MCF 10A (cell line): ENCODE measurements at places on chromosomes 12 and 14.

- H3K4me1 ChIP-seq = no peaks in the 10 kb centered on the region
- peaks cover 45% of the 10 kb centered on the region for H3K36me3 ChIP-seq
- H3K4me3 ChIP-seq = no peak overlapping the region
- DNase-seq = no peak
- H3K27me3 ChIP-seq = no peaks in the 10 kb centered on the region
- no peak overlapping the region for H3K27ac ChIP-seq
Observed at GRCh38 chr14:69780952-69781351, 14.0 kb downstream of the SRSF5 start.

DNA sequence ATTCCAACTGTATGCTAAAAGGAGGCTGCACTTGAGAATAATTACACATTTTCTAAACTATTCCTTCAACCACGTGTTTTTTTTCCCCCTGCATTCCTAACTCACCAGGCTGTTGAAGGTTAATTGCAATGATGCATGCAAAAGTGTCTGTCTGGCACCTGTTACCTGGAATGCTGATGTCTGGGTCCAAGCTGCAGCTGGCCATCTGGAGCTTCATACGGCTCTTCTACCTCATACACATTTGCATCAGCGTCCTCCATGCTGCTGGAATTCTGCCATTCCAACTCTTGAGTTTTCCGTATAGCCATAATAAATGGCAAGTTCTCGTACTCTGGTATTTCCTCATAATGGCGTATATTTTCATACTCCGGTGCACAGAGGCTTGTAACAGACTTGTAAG is 8.6 kb downstream of the FGD6 start:
- H3K27ac ChIP-seq = no peak overlapping the region
- no peaks in the 10 kb centered on the region for H3K27me3 ChIP-seq
- no peak for DNase-seq
- H3K36me3 ChIP-seq = peaks cover 20% of the 10 kb centered on the region
- H3K4me1 ChIP-seq = peaks cover 27% of the 10 kb centered on the region

- no peak overlapping the region for H3K4me3 ChIP-seq
- H3K27me3 ChIP-seq = no peaks in the 10 kb centered on the region
- no peak overlapping the region for H3K27ac ChIP-seq
- no peaks in the 10 kb centered on the region for H3K36me3 ChIP-seq
- H3K4me1 ChIP-seq = no peaks in the 10 kb centered on the region
Observed at GRCh38 chr12:107529991-107530390, 155.6 kb upstream of the PWP1 start.

DNA sequence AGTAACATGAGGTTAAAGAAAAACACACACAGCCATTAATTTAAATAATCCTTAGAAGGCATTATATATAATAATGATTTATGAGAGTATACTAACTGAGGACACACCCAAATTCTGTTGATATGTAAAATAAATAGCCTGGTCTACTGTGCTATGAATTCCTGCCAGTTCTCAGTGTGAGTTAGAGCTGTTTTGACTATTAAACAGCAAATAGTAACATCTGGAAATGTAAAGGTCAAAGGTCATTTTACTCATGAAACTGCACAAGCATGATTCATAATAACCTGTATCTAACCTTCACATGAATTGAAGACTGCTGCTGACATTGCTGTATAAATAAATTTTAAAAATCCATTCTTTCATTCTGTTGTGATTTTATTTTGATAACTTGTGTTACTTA is 966.7 kb downstream of the SLC6A15 start:
- no peak overlapping the region for H3K27ac ChIP-seq
- peaks cover 5% of the 10 kb centered on the region for H3K4me1 ChIP-seq
- no peaks in the 10 kb centered on the region for H3K27me3 ChIP-seq
- H3K36me3 ChIP-seq = no peaks in the 10 kb centered on the region

- H3K27me3 ChIP-seq = no peaks in the 10 kb centered on the region
- peak overlapping the region; percentile 78 for H3K4me3 ChIP-seq
- peak overlapping the region; percentile 99 for H3K27ac ChIP-seq
- DNase-seq = peak; percentile 95
- peaks cover 39% of the 10 kb centered on the region for H3K36me3 ChIP-seq
Observed at GRCh38 chr12:121799842-121800693, 3.7 kb upstream of the SETD1B start.

DNA sequence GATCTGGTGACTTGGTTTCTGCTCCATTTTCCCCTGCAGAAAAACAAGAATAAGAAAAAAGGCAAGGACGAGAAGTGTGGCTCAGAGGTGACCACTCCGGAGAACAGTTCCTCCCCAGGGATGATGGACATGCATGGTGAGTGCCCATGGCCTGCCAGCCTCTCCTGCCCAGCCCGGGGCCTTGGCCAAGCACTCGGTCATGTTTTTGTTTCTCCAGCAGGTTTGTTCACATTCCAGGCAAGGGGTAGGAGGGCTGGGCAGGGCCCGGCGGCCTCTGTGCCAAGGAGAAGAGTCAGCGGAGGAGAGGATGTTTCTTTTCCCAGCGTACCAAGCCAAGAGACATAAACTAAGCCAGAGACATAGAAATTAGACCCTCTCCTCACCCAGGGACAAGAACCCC is 13.6 kb downstream of the BCL7A start:
- H3K36me3 ChIP-seq = peaks cover 43% of the 10 kb centered on the region
- H3K4me3 ChIP-seq = peak overlapping the region; percentile 28
- no peak for DNase-seq

DNA sequence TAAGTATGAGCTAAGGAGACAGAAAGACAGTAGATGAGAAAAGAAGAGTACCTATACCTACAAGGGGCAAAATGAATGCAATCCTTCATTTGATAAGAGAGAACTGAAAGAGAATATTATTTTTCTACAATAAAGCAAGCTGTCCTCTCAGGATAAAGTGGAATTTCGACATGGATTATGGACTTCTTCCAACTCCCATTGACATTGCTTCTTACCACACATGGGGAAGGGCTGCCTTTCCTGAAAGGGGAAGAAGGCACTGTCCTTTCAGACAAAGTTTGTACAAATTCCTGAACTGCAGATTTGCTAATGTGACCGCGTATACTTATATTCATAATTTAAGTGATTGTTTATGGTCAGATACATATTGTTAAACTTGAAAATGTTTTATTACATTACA is 4.3 kb upstream of the HEBP1 start:
- no peak overlapping the region for H3K27ac ChIP-seq
- DNase-seq = peak; percentile 49
- no peaks in the 10 kb centered on the region for H3K27me3 ChIP-seq

GRCh38 chr14:31207755-31208545 is at the start of gene HECTD1:
Gene HECTD1, minus strand, starts transcription at chr14:31207793. Its CDS starts 1,857 bp downstream, at chr14:31205936.
- peaks cover 6% of the 10 kb centered on the region for H3K4me1 ChIP-seq
- peak; percentile 77 for DNase-seq
- H3K4me3 ChIP-seq = peak within 1 kb of the TSS; percentile 89
- no peaks in the 10 kb centered on the region for H3K27me3 ChIP-seq

DNA sequence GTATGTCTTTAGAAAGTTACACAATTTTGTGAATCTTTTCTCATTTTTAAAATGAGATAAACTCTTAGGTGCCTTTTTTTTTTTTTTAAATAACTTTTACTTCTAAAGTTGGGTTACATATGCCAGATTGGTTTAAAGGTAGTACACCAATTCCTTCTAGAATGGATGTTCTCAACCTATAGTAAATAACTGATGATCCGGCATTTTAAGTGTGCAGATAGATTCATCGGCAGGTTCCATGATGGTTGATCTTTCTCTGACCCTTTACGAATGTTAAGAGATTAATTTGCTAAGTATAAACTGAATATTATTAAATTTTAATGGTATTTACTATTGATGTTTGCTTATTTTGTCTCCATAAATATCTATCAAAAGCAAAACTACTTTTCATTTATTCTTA is 8.3 kb downstream of the AP5M1 start:
- H3K36me3 ChIP-seq = peaks cover 60% of the 10 kb centered on the region
- no peaks in the 10 kb centered on the region for H3K4me1 ChIP-seq
- no peak overlapping the region for H3K27ac ChIP-seq

GRCh38 chr14:78399316-78399889 is 229.2 kb downstream of the NRXN3 start:
- peak; percentile 43 for DNase-seq
- H3K4me1 ChIP-seq = peaks cover 6% of the 10 kb centered on the region
- H3K4me3 ChIP-seq = no peak overlapping the region
- H3K27me3 ChIP-seq = no peaks in the 10 kb centered on the region
- H3K36me3 ChIP-seq = no peaks in the 10 kb centered on the region

- peaks cover 10% of the 10 kb centered on the region for H3K27me3 ChIP-seq
- peaks cover 24% of the 10 kb centered on the region for H3K4me1 ChIP-seq
- no peaks in the 10 kb centered on the region for H3K36me3 ChIP-seq
- H3K4me3 ChIP-seq = no peak overlapping the region
- DNase-seq = no peak
Observed at GRCh38 chr12:66598079-66598478, 80.8 kb downstream of the GRIP1 start.

- no peaks in the 10 kb centered on the region for H3K4me1 ChIP-seq
- no peaks in the 10 kb centered on the region for H3K27me3 ChIP-seq
- no peak overlapping the region for H3K4me3 ChIP-seq
- H3K36me3 ChIP-seq = no peaks in the 10 kb centered on the region
- peak; percentile 0 for DNase-seq
Observed at GRCh38 chr12:118850244-118850825, 131.0 kb upstream of the SRRM4 start.

GRCh38 chr12:19382111-19382526 is 57.2 kb upstream of the AEBP2 start:
- H3K4me3 ChIP-seq = no peak overlapping the region
- peaks cover 28% of the 10 kb centered on the region for H3K36me3 ChIP-seq
- peak overlapping the region; percentile 46 for H3K27ac ChIP-seq
- no peaks in the 10 kb centered on the region for H3K4me1 ChIP-seq
- no peaks in the 10 kb centered on the region for H3K27me3 ChIP-seq
- peak; percentile 76 for DNase-seq

GRCh38 chr12:53626702-53627169 is 554 bp upstream of the ATF7 start:
- H3K27me3 ChIP-seq = no peaks in the 10 kb centered on the region
- H3K27ac ChIP-seq = peak overlapping the region; percentile 89
- H3K4me1 ChIP-seq = peaks cover 18% of the 10 kb centered on the region
- DNase-seq = no peak
- no peaks in the 10 kb centered on the region for H3K36me3 ChIP-seq

GRCh38 chr12:103880299-103881142 is 39.5 kb upstream of the NT5DC3 start:
- H3K27me3 ChIP-seq = no peaks in the 10 kb centered on the region
- no peak for DNase-seq
- H3K4me3 ChIP-seq = no peak overlapping the region
- H3K27ac ChIP-seq = no peak overlapping the region
- H3K36me3 ChIP-seq = no peaks in the 10 kb centered on the region

- DNase-seq = no peak
- H3K27ac ChIP-seq = no peak overlapping the region
- peaks cover 25% of the 10 kb centered on the region for H3K27me3 ChIP-seq
- no peaks in the 10 kb centered on the region for H3K36me3 ChIP-seq
Observed at GRCh38 chr12:52713960-52714886, 10.9 kb upstream of the KRT77 start.

GRCh38 chr12:18320036-18320617 is 58.8 kb downstream of the PIK3C2G start:
- peaks cover 17% of the 10 kb centered on the region for H3K36me3 ChIP-seq
- no peaks in the 10 kb centered on the region for H3K27me3 ChIP-seq
- H3K27ac ChIP-seq = peak overlapping the region; percentile 5
- H3K4me1 ChIP-seq = peaks cover 14% of the 10 kb centered on the region
- peak; percentile 84 for DNase-seq

DNA sequence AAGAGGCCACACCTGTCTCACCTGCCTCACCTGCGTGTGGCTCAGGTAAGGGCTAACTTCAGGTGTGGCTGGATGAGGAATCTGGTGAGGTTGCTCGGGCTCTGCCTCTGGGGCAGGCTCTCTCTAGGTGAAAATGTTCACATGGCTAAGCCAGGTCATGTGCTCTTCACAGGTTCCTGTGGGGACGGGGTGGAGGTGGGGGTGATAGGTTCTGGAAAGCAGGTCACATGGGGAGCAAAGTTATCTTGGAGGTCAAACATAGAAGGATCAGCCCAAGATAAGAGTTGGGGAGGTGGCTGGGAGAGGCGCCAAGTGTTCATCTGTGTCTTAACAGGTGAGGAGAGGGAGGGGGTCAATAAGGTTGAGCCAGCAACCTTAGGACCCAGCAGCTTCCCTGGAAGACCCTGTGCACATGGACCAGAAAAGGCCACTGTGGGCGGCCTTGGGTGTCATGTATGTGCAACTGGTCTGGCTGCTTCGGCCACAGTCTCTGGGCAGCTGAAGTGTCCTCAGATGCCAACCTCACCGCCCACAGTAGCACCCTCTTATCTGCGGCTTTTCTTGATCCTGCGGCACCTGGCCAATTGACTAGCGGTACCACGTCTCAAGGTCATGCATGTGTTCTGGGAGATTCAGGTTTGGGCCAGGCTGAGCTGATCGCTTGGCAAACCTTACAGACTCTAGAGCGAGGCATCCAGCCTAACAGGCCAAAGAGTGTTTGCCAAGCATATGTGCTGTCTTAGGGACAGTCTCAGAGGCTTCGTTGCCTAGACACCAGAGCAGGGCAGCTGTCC is 60.5 kb downstream of the CACNA1C start:
- H3K36me3 ChIP-seq = no peaks in the 10 kb centered on the region
- H3K4me1 ChIP-seq = no peaks in the 10 kb centered on the region

- no peak overlapping the region for H3K27ac ChIP-seq
- no peaks in the 10 kb centered on the region for H3K36me3 ChIP-seq
- no peaks in the 10 kb centered on the region for H3K27me3 ChIP-seq
- DNase-seq = peak; percentile 35
- peaks cover 5% of the 10 kb centered on the region for H3K4me1 ChIP-seq
- H3K4me3 ChIP-seq = no peak overlapping the region
Observed at GRCh38 chr12:109863847-109864712, 16.3 kb downstream of the GLTP start.

DNA sequence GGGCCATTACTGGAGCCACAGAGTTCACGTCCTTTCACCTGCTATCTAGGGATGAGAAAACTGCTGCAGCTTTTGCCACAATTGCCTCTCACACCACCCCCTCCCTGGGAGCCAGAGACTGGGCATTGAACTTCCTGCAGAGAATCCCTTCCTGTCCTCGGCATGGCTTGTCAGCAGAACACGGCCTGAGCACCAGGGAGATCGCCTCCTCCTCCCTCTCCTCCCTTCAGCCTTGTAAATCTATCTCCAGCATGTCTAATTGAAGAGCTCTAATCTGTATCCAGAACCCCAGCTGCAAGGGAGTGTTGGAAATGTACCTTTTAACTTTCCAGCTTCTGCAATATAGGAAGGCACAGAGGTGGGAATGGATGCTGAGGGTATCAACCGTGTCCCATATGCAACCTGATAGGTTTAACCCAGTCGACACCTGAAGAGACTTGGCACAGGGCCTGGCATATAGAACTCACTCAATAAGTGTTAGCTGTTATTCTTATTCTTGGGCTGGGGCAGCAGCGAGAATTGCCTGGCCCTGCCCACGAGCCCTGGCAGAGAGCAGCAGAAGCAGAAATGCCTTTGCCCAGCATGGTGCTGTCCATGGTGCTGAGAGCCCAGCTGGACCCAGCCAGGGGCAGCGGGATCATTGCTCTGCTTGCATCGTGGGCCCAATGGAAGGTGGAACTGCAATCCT is 26.8 kb downstream of the TMEM63C start:
- peak; percentile 60 for DNase-seq
- peaks cover 8% of the 10 kb centered on the region for H3K36me3 ChIP-seq
- no peak overlapping the region for H3K27ac ChIP-seq
